LoVo (cell line): ENCODE measurements at places on chromosomes 2 and 18.

- no peak for DNase-seq
Observed at GRCh38 chr2:224958462-224958857, 83.8 kb downstream of the DOCK10 start.

- no peak for DNase-seq
Observed at GRCh38 chr18:27724362-27724761, 452.6 kb downstream of the CDH2 start.

GRCh38 chr2:174135981-174136380, 112.4 kb downstream of the OLA1 start:
- DNase-seq, result no peak

GRCh38 chr2:9844036-9844483, 786 bp downstream of the TAF1B start:
- DNase-seq, result no peak

DNA sequence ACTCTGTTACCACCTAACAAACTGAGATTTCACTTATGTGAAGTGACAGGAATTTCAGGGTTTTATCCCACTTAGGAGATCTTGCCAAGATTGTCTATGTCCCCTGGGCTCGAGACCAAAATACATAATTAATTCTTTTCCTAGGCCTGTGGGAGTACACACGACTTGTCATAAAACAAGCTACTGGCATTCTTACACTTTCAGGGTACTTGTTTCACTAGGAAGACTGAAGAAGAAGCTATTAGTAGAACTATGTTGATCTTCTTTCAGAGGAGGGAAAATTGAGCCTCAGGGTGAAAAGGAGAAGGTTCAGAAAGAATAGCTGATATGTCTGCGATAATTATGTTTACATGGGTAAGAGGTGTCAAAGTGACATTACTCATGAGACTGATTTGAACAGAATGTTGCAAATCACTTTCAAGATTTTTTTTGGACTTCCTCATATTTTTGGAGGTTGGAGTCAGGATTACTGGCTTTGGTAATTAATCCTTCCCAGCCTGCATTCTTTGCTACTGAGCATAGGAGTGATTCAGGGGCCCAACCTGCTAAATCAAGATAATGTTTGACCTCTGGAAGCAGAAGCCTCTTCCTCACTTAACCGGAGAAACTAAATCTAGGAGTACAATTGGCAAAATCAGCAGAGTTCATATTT, 240.0 kb upstream of the NT5C1B start:
- no peak for DNase-seq

DNA sequence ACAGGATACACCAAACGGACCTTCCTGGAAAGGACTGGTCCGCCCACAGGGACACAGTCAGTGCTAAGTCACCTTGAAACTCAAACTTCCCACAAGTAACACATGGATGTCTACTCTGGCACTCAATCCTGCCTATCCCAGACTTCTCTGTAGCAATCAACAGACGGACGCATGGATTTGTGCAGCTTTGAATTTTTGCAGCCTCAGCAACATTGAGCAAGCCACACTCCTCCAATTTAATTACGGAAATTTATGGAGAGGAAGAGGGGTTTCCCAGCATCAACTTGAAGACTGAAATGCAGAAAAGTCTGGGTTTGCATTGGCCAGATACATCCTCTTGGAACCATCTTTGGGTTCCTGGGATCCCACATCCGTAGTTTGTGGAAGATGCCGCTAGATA, 26.2 kb downstream of the DNER start:
- DNase-seq, result no peak

GRCh38 chr2:98944775-98945174, 8.8 kb upstream of the CRACDL start:
- no peak for DNase-seq

DNA sequence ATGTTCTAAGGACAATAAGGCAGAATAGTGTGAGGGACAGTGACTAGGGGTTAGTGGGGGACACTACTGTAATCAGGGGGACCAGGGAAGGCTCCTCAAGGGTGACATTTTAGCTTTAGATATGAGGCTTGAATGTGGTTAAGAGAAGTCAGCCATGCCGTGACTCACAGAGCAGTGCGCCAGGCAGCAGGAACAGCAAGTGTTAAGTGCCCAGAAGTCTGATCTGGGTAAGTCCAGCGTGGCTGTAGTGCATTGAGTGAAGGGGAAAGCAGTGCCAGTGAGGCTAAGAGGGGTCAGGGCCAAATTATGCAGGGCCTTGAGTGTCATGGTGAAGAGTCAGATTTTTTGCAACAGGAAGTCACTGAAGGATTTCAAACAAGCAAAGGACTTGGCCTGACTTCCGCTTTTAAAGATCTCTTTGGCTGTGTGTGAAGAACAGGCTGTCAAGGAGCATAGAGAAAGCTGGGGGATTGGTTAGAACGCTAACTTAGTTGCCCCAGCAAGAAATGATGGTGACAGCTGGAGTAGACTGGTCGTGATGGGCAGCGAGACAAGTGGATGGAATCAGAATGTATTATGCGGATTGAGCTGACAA, 151.5 kb downstream of the MSH2 start:
- no peak for DNase-seq

- DNase-seq, result peak; percentile 55
Observed at GRCh38 chr18:63949068-63949737, at the start of gene HMSD. TSS of gene HMSD (plus strand) at chr18:63949301. CDS start at chr18:63953456, 4,155 bp downstream.

DNA sequence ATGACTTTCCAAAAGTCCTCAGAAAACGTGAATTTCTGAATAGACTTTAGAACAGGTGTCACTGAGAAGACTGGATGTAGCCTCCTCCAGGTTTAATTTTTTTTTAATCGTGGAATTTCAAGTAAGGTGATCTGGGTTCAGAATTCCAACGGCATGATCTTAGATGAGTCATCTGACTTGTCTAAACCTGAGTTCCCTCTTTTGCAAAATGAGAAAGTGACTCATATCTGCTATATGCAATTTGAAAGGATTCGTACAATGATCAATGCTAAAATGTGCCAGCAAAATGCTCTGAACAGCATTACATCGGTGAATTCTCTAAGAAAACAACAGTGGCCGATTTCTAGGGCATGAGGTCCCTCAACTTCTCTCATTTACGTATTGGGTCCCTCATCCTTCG, 69.1 kb upstream of the ZNF516 start:
- DNase-seq, result peak; percentile 26

- DNase-seq, result no peak
Observed at GRCh38 chr2:219727771-219728429, 100.5 kb downstream of the SLC4A3 start.

DNA sequence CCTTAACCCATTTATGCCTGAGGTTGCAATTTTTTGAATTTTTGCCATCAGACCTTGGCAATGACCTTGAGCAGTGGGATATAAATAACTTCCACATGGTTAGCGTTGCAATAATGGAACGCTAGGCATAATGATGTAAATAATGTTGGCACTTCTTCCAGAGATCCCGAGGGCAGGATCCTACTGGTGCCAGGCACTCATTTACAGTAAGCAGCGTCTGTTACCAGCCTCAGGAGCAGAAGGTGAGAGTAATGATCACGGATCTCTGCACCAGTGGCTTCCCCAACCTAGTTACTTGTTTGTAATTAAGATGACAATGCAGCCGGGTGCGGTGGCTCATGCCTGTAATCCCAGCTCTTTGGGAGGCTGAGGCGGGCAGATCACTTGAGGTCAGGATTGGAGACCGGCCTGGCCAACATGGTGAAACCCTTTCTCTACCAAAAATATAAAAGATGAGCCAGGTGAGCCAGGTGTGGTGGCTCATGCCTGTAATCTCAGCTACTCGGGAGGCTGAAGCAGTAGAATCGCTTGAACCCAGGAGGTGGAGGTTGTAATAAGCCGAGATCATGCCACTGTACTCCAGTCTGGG, 41.9 kb downstream of the CPO start:
- no peak for DNase-seq

DNA sequence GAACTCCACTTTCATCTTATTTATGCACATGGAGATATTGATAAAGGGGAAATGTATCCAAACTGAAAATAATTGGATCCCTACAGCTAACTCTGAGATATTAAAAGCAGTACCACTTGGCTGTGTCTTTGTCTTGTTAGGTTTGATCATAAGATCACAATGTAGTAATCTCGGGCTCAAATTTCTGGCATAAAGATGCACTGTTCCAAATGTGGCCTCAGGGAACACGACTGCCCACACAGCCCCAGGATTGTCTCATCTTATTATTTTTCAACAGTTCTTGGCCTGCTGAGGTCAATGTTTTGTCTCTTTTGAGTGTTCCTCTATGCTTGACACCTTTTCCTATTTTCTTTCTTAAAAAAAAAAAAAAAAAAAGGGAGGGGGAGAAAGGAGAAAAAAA, 114.1 kb downstream of the GBX2 start:
- no peak for DNase-seq

DNA sequence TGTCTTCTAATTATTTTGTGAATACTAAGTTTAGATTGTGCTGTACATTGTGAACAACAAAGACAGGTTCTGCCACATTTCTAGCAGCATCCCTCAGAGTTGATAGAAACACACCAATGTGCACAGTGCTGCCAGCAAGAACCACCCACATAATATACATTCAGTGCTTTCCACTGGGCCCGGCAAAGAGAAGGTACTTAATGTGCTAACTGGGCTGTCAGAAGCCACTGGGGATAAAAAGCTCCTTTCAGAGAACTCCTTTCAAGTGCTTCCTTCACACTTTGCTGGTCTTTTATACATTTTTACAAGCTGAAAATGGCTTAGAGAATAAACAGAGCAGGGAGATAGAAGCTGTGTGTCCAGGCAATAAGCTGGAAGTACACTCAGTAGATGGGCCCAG, 58.0 kb upstream of the CAPN13 start:
- DNase-seq, result no peak

GRCh38 chr2:120862201-120863060, 126.8 kb downstream of the GLI2 start:
- no peak for DNase-seq

DNA sequence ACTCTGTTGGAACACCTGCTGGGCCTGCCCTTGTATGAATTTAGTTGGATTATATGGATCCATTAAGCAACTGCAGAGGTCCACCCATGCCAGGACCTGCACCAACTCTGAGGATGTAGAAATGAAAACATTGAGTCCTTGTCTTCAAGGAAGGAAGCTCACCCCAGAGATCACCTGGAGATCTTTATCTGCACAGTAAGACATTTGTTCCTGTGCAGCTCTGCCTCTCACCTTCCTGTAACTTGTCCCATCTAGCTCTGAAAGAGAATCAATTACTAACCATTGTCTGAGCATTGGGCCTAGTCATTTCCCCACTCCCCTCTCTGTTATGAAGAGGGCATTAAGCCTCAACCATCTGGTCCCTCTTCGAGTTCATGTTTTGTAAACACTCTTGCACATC, 105.2 kb upstream of the YWHAQ start:
- DNase-seq, result no peak

DNA sequence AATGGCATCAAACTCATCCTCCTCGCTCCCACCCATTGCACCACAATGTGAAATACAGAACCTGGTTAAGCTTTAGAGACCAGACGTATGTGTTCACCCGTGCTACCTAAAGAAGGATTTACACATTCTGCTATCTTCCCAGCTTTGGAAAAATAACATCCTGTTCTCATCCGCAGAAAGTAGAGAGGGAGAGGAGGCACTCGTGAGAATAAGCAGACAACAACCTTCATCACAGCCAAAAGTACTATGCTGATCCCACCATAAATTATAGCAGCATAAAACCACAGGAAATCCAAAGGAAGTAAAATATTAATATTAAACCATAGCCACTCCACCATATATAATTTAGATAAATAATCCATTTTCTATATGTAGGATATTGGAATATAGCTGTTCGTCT, 111.7 kb upstream of the NRP2 start:
- no peak for DNase-seq

DNA sequence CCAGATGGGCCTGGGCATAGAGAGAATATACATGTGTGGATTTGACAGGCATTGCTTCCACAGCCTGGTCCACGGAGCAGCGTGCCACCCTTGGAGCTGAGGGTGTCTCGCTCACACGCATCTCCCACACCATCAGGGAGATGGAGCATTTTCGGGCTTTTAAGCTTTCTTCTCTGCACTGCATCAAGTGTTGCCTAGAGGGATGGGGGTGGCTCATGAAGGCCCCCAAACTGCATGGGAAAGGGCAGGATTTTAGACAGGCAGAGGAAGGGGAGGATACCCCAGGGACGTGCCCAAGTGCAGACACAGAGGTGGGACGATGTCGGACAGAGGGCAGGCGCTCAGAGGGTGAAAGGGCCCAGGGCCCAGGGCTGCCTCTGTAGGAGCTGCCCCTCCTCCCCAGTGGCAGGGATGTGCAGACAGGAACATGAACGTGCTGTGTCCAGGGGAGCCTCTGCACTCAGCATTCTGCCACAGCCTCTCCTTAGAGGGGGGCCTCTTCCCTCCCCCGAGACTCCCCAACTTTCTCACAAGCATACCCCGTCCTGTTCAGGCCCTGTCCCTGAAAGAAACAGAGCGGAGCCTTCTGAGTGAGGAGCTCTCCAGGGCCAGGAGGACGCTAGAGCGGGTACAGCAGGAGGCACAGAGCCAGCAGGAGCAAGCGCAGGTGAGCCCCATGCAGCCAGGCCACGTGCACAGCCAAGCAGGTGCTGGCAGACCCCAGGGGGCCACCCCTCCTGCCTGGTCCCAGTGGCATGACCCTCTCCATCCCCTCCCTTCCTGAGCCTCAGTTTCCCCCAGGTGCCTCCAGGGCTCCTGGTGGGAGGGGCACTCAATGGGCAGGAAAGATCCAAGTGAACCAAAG, 42.9 kb upstream of the SNED1 start:
- DNase-seq, result no peak
